ENCODE measurements at places on chromosomes 2 and 18.
A peak's percentile ranks its signal among the peaks of the same experiment; 100 is the strongest.

DNA sequence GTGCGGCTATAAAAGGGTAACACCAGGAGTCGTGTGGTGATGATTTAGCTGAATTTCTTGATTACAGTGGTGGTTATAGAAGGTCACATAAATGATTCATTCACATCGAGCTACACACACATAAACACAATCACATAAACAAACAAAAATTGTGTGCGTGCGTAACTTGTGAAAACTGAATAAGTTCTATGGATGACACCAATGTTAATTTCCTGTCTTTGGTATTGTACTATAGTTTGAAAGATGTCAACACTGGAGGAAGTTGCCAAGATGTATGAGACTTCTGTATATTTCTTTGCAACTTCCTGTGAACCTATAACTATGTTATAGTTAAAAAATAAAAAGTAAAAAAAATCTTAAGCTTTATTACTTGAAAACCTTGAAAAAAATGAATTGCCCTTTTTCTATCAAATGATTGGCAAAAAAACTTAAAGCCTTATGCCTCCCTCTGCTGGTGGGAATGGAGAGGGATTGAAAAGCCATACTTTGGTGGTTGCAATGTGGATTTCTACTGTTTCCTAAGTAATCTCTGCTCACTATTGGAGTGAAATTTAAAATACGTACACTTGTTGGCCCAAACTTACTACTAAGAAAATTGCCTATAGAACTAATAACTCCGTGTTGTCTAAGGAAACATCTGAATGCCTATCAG is 227.7 kb downstream of the RPIA start:
- H3K27me3 ChIP-seq = peaks cover 10% of the 10 kb centered on the region
- no peak overlapping the region for H3K4me3 ChIP-seq
- H3K4me1 ChIP-seq = no peaks in the 10 kb centered on the region
- H3K36me3 ChIP-seq = no peaks in the 10 kb centered on the region
- no peak overlapping the region for H3K27ac ChIP-seq

DNA sequence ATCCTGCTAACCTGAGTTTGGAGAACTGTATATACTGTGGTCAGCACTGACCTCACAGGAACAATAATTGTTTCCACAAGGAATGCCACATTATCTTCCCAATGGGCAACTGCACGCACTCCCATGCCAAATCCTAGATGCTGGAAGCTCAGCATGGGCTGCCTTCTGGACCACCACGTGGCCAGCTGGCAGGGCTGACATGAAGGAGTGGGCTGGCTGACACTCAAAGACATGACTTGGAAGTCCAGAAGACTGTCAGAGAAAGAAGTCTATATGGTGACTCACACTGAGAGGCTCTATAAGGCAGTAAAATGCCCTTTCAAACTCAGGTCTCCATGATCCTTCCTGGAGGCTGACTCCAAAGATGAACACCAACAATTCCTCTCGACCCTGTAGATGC is 98.4 kb upstream of the RNF152 start:
- H3K27ac ChIP-seq = no peak overlapping the region
- no peaks in the 10 kb centered on the region for H3K36me3 ChIP-seq
- no peak for DNase-seq

- H3K4me3 ChIP-seq = no peak overlapping the region
- no peaks in the 10 kb centered on the region for H3K36me3 ChIP-seq
- no peaks in the 10 kb centered on the region for H3K4me1 ChIP-seq
Measured at GRCh38 chr2:85485815-85486214, 53.2 kb upstream of the MAT2A start.

GRCh38 chr18:68604256-68604655 is 110.7 kb downstream of the TMX3 start:
- H3K4me1 ChIP-seq = no peaks in the 10 kb centered on the region
- no peak for DNase-seq
- H3K4me3 ChIP-seq = no peak overlapping the region
- H3K27ac ChIP-seq = no peak overlapping the region

DNA sequence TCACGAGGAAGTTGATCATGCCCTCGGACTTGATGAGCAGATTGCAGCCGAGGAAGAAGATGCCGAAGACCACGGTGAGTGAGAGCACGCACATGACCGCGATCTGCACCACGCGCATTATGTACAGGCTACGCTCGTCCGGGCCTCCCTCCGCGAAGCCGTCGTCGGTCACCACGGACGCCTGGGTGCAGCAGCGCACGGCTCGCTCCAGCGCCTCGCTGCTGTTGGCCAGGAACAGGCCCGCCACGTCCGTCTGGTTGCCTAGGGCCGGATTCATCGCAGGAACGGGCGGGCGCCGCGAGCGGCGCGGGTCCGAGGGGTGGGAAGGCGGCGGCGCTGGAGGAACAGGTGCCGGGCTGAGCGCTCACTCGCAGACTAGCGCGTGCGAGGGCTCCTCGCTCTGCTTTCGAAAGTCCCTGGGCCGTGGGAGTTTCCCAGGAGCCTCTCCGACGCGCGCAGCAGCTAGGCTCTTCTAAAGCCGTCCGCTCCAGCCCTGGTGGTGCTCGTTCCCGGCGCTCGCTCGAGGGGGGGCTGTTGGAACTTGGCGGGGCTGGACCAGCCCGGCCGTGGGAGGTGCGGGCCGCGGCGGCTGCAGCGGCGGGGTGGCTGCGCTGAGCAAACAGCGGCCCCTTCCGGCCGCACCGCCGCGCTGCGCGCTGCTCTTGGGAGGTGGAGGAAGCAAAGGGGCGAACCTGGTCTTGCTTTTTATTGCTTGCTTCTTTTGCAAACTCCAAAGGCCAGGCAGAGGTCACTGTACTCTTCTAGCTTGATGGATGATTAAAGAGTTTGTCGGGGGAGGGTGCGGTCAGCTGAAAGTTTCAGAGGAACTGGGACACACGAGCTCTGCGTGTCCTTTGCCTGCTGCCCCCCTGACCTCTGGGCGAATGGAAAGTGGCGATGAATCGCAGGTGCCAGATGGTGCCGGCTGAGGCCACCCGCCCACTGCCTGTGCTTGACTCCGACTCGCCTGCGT is at the start of gene RPRM:
RPRM (minus strand) TSS at position 474 of the 973 bp plus-strand sequence; CDS start at position 277, 197 bp downstream.
- H3K27me3 ChIP-seq = peaks cover 54% of the 10 kb centered on the region
- peaks cover 20% of the 10 kb centered on the region for H3K4me1 ChIP-seq
- peak; percentile 90 for DNase-seq
- H3K36me3 ChIP-seq = no peaks in the 10 kb centered on the region

DNA sequence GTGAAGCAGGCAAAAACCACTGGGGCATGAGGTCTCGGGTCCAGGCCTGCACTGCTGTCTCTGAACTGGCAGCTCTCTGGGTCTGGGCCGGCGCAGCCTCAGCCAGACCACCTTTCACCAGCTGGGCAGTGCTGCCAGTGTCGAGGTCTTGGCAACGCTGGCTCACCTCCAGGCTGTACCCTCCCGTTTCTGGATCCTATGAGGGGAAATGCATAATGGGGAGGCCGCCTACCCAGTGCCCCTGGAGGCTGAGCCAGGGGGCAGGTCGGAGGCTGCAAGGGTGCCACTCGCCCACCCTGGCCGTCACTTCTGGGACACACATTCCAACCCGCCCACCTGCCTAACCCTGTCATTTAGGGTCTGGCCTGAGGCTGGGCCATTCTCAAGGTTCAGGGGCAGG is 24.6 kb downstream of the KIF1A start:
- peak; percentile 46 for DNase-seq
- H3K27me3 ChIP-seq = peaks cover 34% of the 10 kb centered on the region
- H3K27ac ChIP-seq = no peak overlapping the region

GRCh38 chr2:64019083-64019974 is at the start of gene VPS54:
Gene VPS54, minus strand, starts transcription at chr2:64019428. Its CDS starts 35,429 bp downstream, at chr2:63983999.
- peak within 1 kb of the TSS; percentile 65 for H3K4me3 ChIP-seq
- peak; percentile 86 for DNase-seq
- peak within 1 kb of the TSS; percentile 95 for H3K27ac ChIP-seq
- no peaks in the 10 kb centered on the region for H3K27me3 ChIP-seq
- no peaks in the 10 kb centered on the region for H3K36me3 ChIP-seq

DNA sequence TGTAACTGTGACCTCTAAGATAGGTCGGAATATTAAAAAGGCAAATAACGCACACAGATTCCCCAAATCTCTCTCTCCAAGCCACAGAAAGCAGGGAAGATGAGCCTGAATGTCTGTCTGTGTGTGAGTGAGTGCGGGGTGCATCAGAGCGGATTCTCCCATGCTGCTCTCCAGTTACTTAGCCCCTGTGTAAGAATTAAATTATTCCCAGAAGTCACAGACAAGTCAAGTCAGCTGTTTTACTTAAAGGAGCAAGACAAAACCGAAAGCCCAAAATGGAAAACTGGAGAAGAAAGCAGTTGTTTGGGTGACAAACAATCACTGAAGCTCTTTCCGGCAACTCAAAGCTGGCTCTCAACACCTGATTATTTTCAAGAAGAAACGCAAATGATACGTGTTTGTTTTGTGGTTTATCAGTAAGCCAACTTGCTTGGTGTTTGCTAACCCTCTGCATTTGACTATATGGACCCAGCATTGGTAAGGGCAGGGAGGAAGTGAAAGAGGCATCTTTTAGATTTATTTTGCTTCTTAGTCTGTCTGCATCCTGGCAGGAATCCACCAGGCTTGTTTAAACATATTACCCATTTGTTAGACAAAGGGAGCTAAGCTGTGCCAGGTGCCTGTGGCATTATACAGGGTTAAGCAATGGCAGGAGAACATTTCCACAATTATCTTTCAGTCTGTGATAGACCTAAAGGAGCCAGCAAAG is 121.5 kb upstream of the CREB1 start:
- H3K27me3 ChIP-seq = no peaks in the 10 kb centered on the region
- H3K36me3 ChIP-seq = no peaks in the 10 kb centered on the region
- no peak overlapping the region for H3K4me3 ChIP-seq
- peaks cover 4% of the 10 kb centered on the region for H3K4me1 ChIP-seq
- H3K27ac ChIP-seq = no peak overlapping the region
- DNase-seq = no peak

DNA sequence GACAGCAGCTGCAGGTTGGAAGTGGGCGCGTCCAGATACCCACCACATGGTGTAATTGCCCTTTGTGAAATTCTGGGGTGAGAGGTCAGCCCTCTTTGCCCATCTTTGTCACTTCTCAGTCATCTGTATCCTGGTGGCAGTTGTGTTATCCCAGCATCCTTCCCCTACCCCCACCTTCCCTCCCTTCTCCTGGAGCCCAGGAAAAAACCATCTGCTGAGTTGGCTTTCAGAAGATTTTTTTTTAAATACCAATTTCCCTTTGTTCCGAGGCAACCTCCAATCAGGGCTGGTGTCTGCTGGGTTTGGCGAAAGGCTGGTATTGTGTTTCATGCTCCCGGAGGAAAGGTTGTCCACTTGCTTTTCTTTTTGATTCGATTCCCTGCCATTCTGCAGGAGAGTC is 35.2 kb downstream of the SETBP1 start:
- peaks cover 7% of the 10 kb centered on the region for H3K4me1 ChIP-seq
- H3K27ac ChIP-seq = no peak overlapping the region
- DNase-seq = no peak
- H3K36me3 ChIP-seq = no peaks in the 10 kb centered on the region
- no peaks in the 10 kb centered on the region for H3K27me3 ChIP-seq

DNA sequence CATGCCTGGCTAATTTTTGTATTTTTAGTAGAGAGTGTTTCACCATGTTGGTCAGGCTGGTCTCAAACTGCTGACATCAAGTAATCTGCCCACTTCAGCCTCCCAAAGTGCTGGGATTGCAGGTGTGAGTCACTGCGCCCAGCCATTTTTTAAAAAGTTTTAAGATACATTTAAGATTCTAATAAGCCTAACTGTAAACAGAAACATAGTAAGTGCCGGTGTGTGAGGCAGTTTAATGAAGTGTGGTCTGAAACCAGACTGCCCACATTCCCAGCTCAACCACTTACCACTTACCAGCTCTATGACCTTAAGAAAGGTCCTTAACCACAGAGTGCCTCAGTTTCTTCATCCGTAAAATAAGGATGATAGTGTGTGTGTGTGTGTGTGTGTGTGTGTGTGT is 42.4 kb downstream of the TMEM237 start:
- no peaks in the 10 kb centered on the region for H3K4me1 ChIP-seq
- H3K4me3 ChIP-seq = no peak overlapping the region
- DNase-seq = no peak

DNA sequence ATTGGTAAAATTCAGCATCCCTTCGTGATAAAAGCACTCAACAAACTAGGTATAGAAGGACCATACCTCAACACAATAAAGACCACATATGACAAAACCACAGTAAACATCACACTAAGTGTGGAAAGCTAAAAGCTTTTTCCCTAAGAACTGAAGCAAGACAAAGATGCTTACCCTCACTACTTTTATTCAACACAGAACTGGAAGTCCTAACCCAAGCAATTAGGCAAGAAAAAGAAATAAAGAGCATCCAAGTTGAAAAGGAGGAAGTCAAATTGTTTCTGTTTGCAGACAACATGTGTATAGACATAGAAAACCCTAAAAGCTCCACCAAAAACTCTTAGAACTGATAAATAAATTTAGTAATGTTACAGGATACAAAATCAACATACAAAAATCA is 271.7 kb downstream of the RBM43 start:
- H3K36me3 ChIP-seq = no peaks in the 10 kb centered on the region
- no peak overlapping the region for H3K27ac ChIP-seq
- DNase-seq = no peak
- H3K4me3 ChIP-seq = no peak overlapping the region
- H3K4me1 ChIP-seq = no peaks in the 10 kb centered on the region

- H3K27me3 ChIP-seq = no peaks in the 10 kb centered on the region
- H3K27ac ChIP-seq = no peak overlapping the region
Measured at GRCh38 chr2:67515056-67515455, 117.9 kb downstream of the ETAA1 start.

- H3K27ac ChIP-seq = no peak overlapping the region
- H3K4me1 ChIP-seq = no peaks in the 10 kb centered on the region
- H3K27me3 ChIP-seq = no peaks in the 10 kb centered on the region
Measured at GRCh38 chr2:221495731-221496130, 76.4 kb downstream of the EPHA4 start.

DNA sequence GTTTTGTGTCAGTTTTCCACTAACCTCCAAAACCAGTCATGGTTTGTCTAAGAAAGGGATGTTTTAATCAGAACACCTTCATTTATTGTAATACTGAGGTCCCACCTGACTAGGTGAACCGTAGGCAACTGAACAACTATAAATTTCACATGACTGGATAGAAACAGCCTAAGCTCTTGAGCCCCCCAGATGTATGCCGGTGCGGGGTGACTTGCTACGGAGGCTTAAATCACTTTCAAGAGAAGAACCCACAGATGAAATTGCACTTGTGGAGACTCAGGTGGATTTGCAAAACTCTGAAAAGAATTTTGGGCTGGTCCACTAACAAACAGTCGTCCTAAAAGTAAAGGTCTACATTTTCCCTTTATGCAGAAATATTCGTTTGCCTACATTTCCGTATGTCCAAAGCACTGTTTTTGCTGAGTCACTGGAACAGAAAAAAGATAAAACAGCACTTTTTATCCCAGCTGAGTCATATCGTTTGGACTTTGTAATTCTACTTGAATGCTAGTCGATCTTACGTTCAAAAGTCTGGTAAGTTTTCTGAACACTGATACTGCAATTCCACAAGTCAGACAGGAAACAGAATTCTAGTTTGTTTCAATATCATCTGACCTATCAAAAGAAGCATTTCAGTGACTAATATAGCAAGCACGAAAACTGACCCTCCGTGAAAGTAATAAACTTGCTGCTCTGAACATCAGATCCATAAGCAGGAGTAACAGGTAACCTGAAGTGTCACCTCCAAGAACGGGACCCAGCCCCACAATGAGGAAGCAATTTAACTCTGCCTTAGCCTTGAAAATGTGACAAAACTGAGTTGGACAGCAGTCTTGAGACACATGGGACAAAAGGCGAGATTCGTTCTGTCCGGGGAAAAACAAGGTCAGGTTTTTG is 18.1 kb downstream of the ZNF516 start:
- no peak for DNase-seq
- peak overlapping the region; percentile 45 for H3K27ac ChIP-seq
- no peaks in the 10 kb centered on the region for H3K36me3 ChIP-seq
- H3K4me3 ChIP-seq = peak overlapping the region; percentile 34
- no peaks in the 10 kb centered on the region for H3K27me3 ChIP-seq

Data from upper lobe of right lung (tissue), 1 donor.